ENCODE measurements at places on chromosomes 12 and 14. TPM values are rescaled to one million over a fixed set of nuclear protein-coding genes. Genes with fewer than 3 reads are reported as not detected.

Gene ANHX
- total RNA-seq: not detected

Gene GMPR2
- total RNA-seq: 95.1 TPM

Gene KRT78
- total RNA-seq: 1.3 TPM

Gene KRT2
- total RNA-seq: not detected

Gene CFAP251
- total RNA-seq: 16.4 TPM

Gene GOLGA5
- total RNA-seq: 41.7 TPM

Gene GZMH
- not detected for total RNA-seq

Gene IPO8
- total RNA-seq: 21.9 TPM

Gene MAP1LC3B2
- total RNA-seq: 0.48 TPM

Gene NOVA1
- 0.72 TPM for total RNA-seq

Gene PAPLN
- total RNA-seq: 5.5 TPM

Gene POTEM
- not detected for total RNA-seq

Gene RD3L
- not detected for total RNA-seq

Gene RERGL
- not detected for total RNA-seq

Gene PPP1R1A
- not detected for total RNA-seq

Gene SERPINA9
- not detected for total RNA-seq

Gene ATF7IP
- 22.8 TPM for total RNA-seq

Gene NRXN3
- total RNA-seq: 0.24 TPM

Gene CACNA1C
- not detected for total RNA-seq

Gene TMEM229B
- 0.43 TPM for total RNA-seq

Gene JAG2
- 21.7 TPM for total RNA-seq

Gene OVCH1
- not detected for total RNA-seq

Gene ALKBH1
- total RNA-seq: 8.0 TPM

Gene CD163
- total RNA-seq: not detected

Gene APOF
- total RNA-seq: not detected

Gene AHNAK2
- 574 TPM for total RNA-seq

Gene LHX5
- 0.24 TPM for total RNA-seq

Gene G2E3
- total RNA-seq: 14.9 TPM

Gene CCDC184
- not detected for total RNA-seq

Gene PIP4P1
- total RNA-seq: 16.4 TPM

Gene RAD51B
- 12.5 TPM for total RNA-seq

Gene COX14
- 41.0 TPM for total RNA-seq

Gene SERPINA1
- total RNA-seq: 10.6 TPM

Gene HCAR3
- 8.9 TPM for total RNA-seq

Gene FOXN4
- not detected for total RNA-seq

Gene COCH
- total RNA-seq: 3.9 TPM

Gene VDR
- 5.5 TPM for total RNA-seq

Gene TAS2R8
- total RNA-seq: not detected

Gene NRIP2
- total RNA-seq: not detected

Gene CCDC77
- total RNA-seq: 1.3 TPM

Gene TXNDC16
- total RNA-seq: 1.7 TPM

Gene ACRBP
- total RNA-seq: not detected

Gene ATL1
- 1.1 TPM for total RNA-seq

Gene SLC5A8
- total RNA-seq: not detected

Gene DAO
- not detected for total RNA-seq

Gene SERPINA10
- not detected for total RNA-seq

Gene FICD
- total RNA-seq: 1.9 TPM

Gene KLRF1
- total RNA-seq: 0.48 TPM

Gene SLC38A4
- total RNA-seq: 1.1 TPM

Gene GPR162
- 0.72 TPM for total RNA-seq
